Fibroblast of skin of right biceps (primary cell): ENCODE measurements at places on chromosomes 4 and X.
A peak's percentile ranks its signal among the peaks of the same experiment; 100 is the strongest.

DNA sequence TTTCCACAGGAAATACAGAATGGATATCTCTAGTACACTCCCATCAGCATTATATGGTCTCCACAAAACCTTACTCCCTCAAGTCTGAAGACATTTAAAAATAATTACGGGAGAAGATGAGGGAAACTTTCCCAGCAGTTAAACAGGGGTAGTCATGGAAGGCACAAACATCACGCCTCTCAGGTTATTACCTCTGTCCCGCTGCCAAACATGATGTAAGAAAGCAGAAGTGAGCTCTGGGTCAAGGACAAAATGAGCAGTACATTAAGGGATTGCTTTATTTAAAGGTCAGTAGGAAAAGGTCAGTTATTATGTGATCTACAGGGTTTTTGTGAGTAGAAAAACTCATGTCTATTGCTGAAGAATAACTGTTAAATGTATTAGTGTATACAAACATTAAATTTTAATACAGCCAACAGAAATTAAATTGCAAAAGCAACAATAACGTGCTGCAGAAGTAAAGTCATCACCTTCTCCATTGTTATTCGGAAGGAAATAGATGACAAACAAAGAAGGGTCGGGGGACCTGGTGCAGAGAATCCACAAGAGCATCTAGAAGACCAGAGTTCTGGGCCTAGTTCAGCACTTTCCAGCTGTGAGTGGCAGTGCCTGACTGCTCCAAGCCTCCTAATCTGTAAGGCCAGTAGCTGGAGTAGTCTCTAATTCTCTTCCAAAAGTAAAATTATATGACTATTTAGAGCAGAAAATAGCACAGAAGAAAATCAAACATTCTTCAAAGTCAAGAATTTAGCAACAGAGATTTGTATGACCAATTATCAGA, 171.2 kb downstream of the PPP3CA start:
- no peak for DNase-seq

DNA sequence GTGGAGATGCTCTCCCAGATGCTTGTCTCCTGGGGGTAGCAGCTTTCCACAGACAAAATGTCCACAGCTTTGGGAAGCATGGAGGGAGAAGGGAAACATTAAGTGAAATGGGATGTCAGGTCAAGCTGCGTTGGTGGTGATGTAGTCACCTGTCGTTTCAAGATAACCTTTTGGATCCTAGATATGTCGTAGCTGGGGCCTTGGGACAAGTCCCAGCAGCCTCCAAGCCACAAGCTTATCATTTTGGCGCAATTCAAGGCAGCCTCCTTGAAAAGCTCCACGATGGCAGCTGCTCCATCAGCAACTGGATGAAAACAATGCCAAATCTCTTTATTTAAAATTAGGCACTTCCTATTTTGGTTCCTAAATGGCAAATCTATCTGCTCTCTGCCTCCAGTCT, 52.0 kb downstream of the RTL9 start:
- no peak for DNase-seq

- DNase-seq, result no peak
Observed at GRCh38 chrX:100812216-100813158, 7.7 kb upstream of the CSTF2 start.

DNA sequence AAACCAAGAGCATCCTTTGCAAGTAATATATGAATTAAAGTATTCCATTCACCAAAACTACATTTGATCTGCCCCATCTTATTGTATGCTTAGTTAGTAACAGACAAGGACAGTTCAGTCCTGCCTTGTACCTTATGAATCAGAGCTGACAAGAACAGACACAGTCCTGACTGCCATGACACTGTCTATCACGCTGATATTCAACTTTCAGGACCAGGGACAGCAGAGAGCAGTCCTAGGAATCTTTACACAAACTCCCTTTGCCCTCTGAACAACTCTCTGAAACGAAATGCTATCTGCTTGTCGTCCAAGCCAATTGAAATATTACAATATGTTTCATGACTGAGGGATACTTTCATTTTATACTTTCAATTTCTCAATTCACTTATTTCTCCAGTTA, 268.6 kb upstream of the VCX start:
- no peak for DNase-seq

GRCh38 chrX:153381684-153382532, 19.2 kb downstream of the PNMA6E start:
- DNase-seq, result peak; percentile 61

DNA sequence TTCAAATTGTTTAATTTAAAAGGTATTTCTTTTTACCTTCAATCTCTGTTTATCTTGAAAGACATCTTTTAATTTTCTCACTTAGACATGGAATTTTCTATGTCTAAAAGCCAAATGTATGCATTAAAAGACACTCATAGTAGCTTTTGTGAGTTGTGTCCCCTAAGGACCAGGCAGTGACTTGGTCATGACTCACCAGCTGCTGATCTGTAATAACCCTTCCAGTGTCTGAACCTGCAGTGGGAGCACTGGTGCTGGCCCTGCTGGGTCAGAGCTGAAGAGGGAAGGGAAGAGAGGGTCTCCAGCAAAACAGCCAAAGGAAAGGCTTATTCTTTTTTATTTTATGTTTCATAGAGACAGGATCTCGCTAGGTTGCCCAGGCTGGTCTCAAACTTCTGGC, 31.1 kb upstream of the SH3D19 start:
- peak; percentile 41 for DNase-seq

GRCh38 chrX:9357518-9358114, 107.2 kb upstream of the TBL1X start:
- DNase-seq, result no peak

DNA sequence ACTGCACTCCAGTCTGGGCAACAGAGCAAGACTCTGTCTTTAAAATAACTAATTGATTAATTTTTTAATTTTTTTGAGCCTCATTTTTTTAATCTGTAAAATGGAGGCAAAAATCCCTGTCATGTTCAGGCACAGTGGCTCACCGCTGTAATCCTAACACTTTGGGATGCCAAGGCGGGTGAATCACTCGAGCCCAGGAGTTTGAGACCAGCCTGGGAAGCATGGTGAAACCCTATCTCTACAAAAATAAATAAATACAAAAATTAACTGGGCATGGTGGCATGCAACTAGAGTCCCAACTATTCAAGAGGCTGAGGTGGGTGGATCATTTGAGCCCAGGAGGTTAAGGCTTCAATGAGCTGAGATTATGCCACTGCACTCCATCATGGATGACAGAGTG, 15.4 kb downstream of the AMTN start:
- no peak for DNase-seq

DNA sequence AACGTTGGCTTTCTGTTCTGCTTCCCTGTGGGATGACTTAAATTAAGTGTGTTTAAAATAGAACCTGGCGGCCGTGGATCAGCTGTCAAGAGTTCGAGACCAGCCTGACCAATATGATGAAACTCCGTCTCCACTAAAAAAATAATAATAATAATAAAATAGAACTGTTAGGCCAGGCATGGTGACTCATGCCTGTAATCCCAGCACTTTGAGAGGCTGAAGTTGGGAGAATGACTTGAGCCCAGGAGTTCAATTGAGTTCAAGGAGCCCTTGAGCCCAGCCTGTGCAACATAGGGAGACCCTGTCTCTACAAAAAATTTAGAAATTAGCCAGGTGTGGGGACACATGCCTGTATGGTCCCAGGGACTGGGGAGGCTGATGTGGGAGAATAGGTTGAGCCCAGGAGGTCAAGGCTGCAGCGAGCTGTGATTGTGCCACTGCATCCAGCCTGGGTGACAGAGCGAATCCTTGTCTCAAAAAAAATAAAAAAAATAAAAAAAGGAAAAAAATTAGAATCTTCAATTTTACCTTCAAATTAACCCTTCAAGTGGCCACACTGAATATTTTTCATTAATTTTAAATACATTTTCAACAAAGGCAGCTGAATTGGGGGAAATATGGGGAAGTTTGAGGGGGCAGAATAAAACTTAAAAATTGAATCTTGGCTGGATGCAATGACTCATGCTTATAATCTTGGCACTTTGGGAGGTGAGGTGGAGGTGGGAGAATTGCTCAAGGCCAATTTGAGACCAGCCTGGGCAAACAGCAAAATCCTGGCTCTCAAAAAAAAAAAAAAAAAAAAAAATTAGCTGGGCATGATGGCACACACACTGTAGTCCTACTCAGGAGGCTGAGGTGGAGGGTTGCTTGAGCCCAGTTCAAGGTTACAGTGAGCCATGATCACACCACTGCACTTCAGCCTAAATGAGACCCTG, 31.8 kb upstream of the HSD17B13 start:
- DNase-seq, result peak; percentile 29

DNA sequence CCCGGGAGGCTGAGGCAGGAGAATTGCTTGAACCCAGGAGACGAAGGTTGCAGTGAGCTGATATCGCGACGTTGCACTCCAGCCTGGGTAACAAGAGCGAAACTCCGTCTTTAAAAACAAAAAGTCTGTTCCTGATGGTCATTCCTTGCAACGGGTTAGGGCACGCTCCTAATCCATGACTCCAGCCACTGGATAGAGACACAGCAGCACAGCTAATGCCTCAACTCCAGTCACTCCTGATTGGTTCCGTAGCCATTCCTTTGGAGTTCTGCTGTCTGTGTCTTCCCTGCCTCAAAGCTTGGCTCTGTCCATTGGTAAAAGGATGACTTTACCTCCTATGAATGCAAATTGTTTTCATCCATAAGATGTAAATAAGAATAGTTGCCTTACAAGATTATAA, 44.3 kb upstream of the FAM9A start:
- no peak for DNase-seq
